CD4-positive, alpha-beta T cell treated with Interleukin-12 subunit alpha and Interleukin-12 subunit beta, for 1 hour (primary cell): ENCODE measurements at places on chromosomes 11 and 22.

DNA sequence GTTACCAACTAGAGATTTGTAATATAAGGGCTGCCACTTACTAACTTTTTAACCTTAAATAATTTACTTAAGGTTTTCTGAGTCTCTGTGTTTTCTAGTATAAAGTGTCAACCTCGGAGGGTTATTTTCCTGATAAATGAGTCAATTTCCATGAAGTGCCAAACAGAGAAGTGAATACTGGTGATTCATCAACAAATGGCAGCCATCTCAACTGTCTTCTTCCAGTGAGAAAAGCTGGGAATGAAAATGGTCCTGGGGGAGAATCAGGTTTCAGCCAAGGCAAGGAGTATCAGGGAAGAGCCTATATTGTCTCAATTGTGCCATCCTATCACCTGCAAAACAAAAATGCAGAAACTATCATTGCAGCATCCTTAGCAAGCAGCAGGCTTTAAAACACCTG is 129.1 kb downstream of the LUZP2 start:
- no peak for DNase-seq

- DNase-seq, result no peak
Measured at GRCh38 chr11:27395556-27396258, 32.7 kb upstream of the CCDC34 start.

- DNase-seq, result no peak
Measured at GRCh38 chr11:106723071-106723470, 295.2 kb downstream of the GUCY1A2 start.

- no peak for DNase-seq
Measured at GRCh38 chr11:126475014-126475991, 119.8 kb downstream of the ST3GAL4 start.

- no peak for DNase-seq
Measured at GRCh38 chr22:49602481-49602880, 225.2 kb downstream of the BRD1 start.

DNA sequence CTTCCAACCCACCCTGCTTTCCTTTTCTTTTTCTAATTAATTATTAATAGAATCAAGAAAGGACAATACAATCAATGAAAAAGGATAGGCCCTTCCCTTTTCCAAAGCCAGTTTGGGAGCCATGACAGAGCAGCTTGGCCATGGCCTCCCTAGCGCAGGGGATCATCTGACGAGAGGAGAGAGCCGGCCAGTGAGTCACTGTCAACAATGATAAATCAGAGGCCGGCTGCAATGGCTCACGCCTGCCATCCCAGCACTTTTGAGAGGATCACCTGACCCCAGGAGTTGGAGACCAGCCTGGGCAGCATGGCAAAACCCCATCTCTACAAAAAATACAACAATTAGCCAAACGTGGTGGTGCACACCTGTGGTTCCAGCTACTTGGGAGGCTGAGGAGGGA is 27.5 kb upstream of the KRTAP5-7 start:
- DNase-seq, result no peak

- DNase-seq, result no peak
Measured at GRCh38 chr22:48118654-48119053, 1356.2 kb downstream of the TBC1D22A start.

DNA sequence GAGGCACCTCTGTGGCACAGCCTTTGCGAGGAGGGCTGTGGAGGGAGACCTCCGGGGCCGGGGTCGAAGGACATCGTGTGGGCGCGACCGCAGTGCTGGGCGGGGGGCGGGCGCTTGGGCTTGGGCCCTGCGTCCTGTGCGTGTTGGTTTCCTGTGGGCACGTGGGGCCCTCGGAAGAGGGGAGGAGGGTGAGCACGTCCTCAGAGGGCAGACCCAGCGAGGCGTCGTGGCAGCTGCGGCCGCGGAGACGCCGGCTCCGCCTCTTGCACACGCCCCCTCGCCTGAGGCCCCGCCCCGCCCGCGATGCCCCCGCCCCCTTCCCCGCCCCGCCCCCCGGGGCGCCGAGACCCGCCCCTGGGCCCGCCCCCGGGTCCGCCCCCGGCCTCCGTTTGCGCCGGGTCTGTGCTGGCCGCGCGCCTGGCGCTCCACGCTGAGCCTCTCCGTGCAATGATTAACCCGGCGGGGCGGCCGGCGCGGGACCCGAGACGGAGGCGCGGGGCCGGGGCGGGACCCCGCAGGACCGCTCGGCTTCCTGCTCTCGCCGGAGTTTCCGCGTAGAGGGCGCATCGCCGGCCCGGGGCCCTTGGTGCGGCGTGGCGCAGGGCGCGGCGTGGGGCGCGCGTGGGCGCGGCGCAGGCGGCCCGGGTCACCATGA is at the start of gene PRR5:
TSS of gene PRR5 (plus strand) at position 381 of the 655 bp plus-strand sequence. CDS start at position 652, 271 bp downstream.
- peak; percentile 89 for DNase-seq

DNA sequence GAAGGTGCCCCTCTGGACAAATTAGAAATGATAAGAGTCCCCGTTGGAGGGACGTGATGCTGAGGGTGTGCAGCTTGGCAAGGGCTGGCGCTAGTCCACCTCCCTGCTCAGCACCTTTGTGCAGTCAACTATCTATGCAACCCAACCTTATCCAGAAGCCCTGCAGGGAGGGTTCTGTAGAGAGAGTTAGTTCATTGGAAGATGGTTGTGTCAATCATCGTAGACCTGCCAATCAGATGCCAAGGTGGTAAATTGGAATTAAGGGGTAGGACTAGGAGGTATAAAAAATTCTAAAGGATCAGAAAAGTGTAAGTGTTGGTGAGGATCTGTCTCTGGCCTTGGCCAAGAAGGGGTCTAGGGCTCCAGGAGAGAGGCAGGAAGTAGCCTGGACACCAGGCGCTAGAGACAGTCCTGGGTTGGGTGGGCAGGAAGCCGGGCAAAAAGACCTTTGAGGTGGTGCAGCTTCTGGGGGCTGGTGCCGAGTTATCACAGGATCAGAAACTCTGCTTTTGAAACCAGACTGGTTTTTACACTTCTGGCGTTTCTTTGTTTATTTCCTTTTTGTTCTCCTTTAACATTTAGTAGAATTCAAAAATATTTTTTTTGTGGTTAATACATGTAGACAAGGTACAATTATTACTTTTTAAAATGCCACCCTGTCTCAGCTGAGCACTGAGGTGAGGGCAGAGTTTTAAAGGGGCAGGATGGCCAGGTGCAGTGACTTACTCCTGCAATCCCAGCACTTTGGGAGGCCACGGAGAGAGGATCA is 1.6 kb downstream of the C1QTNF6 start:
- DNase-seq, result peak; percentile 88

GRCh38 chr11:68878022-68878421 is 25.6 kb downstream of the MRPL21 start:
- DNase-seq, result no peak

- DNase-seq, result peak; percentile 68
Measured at GRCh38 chr22:22820626-22821025, 67.0 kb upstream of the IGLL5 start.

GRCh38 chr11:70445605-70446004 is 47.3 kb downstream of the CTTN start:
- no peak for DNase-seq

DNA sequence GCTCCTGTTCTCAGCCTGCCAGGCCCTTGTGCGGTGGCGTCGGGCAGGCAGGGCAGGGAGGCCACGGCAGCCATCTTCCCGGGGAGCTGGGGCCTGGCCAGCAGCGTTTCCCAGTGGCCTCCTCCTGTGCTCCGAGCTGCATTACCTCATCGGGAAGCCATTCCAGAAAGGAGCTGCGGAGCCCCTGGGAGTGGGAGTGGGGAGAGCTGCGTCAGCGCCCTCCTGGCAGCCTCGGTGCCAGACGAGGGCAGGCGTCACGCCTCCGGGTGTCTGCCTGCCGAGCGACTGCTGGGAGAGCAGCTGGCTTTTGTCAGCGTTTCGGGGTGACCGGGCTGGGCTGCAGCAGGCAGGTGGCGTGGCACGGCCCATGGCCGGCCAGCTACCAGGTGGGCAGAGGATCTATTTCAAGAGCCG is 30.9 kb upstream of the WNT7B start:
- no peak for DNase-seq

DNA sequence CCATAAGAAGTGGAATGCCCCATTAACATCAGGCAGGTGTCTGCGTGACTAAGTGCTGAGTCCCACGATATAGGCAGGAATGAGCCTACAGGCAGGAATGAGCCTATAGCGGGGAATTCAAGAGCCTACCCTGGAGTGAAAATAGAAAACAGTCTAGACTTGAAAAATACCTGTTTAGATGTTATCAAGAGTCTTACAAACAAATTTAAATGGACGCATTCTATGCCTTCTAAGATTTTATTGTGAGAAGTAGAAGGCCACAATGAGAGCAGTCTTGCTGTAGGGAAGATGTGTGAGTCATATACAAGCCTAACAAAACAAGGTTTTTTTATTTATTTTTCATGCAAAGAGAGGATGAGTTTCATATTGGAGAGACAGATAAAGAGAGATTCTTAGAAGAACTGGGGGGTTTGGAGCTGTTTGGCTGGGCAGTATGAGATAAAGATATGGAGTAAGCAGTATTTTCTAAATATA is 200.8 kb upstream of the ZC3H12C start:
- no peak for DNase-seq

GRCh38 chr11:2691355-2691761 is 8.4 kb downstream of the KCNQ1OT1 start:
- no peak for DNase-seq

GRCh38 chr11:61477727-61478148 is 30.8 kb upstream of the LRRC10B start:
- DNase-seq, result peak; percentile 51

- DNase-seq, result no peak
Measured at GRCh38 chr22:33788927-33789326, 131.3 kb downstream of the LARGE1 start.

GRCh38 chr22:50583294-50583861 is 729 bp upstream of the CHKB start:
- DNase-seq, result no peak

- DNase-seq, result no peak
Measured at GRCh38 chr11:11514246-11514645, 107.6 kb downstream of the GALNT18 start.

DNA sequence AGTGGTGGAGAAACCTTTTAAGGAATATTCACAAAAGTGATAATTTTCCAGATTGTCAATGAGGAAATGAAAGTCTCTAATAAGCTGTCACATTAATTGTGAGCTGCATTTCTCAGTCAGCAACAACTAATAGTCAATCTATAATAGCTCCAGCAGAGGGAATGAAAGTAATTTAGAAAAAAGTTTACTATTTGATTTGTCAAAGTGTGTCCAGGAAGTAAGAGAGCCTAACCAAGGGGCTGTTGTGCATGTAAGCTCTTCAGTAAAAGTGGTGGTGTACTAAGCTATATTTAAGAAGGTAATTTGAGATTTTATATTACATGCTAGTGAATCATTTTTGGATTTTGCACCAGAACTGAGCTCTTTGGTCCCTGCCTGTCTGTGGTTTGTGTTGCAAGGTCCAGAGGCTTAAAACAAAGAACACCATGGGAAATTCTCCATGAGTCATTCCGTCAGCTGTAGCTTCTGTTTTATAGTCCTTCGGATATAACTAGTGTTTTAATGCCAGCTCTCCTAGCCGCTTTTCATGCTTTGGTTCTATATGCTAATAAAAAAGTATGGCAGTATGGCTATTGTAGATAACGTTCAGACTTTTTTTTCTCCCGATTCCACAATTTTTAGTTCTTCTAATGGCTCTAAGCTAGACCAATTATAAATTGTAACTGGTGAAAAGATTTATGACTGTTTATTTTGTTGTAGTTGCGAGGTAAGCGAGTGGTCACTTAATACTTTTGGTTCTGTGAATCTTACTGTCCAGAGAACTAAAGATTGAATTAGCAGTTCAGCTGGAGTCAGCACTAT is 64.6 kb downstream of the ARHGEF12 start:
- DNase-seq, result no peak

DNA sequence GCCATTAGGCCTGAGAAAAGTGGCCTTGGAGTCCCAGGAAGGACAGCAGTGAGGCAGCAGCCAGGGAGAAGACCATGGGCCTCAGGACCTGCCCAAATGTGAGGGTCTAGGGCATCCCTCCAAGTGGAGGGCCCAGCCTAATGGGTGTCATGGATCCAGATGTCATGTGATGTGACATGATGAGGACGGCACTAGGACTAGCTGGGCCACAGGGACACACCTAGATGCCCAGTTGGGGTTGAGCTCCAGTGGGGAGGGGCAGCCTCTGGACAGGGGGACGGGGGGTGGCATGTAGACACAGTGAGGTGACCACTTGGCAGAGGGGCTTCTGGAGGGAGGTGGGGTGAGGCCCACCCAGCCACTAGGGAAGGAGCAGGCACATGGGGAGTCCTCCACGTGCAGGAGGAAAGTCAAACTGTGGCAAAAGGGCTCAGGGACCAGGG is 5.4 kb downstream of the SCARF2 start:
- DNase-seq, result no peak

GRCh38 chr11:77089004-77089545 is 13.6 kb upstream of the OMP start:
- DNase-seq, result no peak

DNA sequence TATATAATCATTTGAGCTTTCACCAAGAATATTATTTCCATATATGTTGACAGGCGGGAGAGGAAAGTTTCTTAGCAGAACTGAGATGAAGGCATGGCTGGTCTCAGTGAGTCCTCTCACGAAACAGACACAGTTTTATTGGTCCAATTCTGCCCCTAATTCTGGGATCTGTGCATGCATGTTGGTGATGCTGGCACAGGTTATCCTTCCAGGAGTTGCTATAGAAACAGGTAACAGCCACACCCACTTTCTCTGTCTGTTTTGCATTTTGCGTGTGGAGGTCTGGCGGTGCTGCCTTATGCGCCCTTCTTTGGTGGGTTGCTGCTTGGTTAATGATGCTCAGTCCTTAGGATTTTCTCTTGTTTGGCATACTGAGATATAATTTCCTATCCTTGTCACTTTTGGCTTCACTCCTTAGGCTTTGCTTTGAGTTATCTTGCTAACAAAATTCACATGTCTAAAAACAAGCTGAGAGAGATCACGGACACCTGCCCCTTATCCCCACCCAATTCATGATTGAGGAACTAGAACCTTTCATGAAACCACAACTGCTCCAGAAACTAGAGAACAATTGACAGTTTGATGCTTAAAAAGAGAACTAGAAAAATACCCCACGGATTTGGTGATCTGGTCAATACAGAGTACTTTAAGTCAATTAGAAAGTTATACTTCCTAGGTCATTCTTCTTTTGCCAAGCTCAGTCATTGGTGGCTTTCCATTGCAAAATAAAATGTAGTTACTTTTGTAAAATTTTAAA is 189.3 kb downstream of the FAT3 start:
- no peak for DNase-seq

DNA sequence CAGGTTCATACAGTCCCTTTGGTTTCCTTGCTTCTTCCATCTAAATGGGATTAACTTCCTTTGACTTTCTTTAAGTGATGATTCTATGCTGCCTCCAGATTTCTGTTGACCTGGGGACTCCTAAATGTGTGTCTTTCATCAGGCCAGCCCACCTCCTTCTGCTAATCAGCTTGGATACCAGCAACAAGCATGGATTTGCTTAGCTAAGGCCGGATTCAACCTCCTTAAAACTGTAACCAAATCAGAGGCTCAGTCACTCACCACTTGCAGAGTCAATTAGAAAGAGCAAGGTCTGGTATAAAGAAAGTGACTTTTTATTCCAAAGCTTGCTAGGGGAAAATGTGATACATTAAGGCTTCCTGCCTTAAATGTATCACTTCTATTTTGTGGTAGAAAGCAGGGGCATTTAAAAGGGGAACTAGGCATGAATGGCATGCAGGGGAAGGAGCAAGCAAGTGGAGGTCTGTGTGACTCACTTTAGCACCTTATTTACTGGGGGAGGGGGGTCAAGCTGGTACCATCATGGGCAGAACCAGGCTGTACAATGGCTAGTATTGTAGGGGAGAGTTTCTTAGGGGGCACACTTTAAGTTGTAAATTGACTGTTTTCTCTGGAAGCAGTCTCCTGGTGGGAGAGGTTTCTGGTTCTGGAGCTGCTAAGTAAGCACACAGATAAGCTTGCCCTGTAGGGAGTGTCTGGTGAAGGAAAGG is 239.0 kb upstream of the PDGFD start:
- peak; percentile 1 for DNase-seq
